EH (cell line): ENCODE measurements at places on chromosomes 3 and 15.

DNA sequence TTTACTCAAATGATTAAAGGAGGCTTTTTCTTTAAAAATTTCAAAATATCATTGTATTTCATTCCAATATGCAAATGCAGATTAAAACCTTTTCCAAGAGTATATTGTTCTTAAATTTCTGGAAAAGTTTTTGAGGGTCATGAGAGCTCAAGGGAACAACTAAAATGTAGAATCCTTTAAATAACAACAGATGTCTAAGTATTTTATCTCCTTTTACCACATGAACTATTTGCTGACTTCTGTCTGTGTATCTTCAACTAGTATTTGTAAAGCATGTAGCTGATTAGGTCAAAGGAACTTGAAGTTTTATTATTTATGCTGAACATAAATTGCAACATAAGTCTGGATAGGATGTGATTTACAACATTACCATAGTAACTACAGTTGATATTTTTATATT lies 402.6 kb downstream of the CNTN6 start:
- no peak for DNase-seq

GRCh38 chr15:82538961-82539690 lies 1.1 kb downstream of the RPS17 start:
- DNase-seq: peak; percentile 34

DNA sequence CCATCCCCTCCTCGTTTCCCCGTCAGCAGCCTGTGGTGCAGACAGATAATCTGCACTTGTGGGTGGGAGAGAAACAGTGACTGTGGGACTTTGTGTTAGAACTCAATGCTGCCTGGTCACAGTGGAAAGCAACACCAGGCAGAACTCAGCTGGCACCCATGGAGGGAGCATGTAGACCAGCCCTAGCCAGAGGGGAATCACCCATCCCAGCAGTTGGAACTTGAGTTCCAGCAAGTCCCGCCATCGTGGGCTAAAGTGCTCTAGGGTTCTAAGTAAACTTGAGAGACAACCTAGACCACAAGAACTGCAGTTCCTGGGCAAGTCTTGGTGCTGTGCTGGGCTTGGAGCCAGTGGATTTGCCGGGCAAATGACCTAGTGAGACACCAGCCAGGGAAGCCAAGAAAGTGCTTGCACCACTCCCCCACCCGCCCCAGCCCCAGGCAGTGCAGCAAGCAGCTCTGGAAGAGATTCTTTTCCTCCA lies 24.4 kb downstream of the ISG20 start:
- DNase-seq: peak; percentile 79

DNA sequence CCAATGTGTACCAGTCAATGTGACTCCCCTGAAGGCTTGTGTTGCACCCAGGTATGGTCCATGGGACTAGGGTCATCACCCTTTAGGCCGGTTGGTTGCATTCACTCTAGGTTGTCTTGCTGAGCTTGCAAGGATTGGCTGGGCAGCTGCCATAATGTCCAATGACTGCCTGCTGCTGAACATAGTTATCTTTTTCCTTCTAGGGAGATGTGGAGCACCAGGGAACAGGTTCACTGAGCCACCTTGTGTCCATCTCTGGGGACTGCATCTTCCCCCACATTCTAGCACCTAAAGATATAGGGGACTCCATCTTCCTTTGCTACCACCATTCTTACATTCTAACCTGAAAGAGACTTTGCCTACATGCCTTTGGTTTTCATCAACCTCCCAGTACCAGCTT lies 580.4 kb upstream of the TBL1XR1 start:
- peak; percentile 68 for DNase-seq

- DNase-seq: peak; percentile 68
Measured at GRCh38 chr15:74420193-74420905, 13.4 kb downstream of the SEMA7A start.

DNA sequence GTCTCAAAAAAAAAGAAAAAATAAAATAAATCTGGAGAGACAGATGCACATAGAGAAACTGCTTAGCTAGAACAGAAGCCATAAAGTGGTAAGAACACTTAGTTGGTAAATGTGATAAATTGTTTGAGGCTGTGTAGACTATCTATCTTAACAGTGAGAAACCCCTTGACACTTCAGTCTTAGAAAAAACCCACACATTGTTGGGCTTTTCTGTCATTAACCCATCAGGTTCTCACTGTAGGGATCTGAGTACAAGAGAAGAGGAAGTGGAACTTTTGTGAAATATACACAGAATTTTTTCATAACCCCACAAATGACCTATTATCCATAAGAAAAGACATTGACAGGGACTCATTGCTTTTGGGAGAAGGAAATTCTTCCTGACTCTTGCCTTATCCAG lies 24.4 kb downstream of the TP63 start:
- no peak for DNase-seq

- DNase-seq: no peak
Measured at GRCh38 chr3:46356276-46356675, 2.4 kb downstream of the CCR2 start.

- DNase-seq: no peak
Measured at GRCh38 chr3:37912052-37912733, 50.5 kb downstream of the CTDSPL start.

DNA sequence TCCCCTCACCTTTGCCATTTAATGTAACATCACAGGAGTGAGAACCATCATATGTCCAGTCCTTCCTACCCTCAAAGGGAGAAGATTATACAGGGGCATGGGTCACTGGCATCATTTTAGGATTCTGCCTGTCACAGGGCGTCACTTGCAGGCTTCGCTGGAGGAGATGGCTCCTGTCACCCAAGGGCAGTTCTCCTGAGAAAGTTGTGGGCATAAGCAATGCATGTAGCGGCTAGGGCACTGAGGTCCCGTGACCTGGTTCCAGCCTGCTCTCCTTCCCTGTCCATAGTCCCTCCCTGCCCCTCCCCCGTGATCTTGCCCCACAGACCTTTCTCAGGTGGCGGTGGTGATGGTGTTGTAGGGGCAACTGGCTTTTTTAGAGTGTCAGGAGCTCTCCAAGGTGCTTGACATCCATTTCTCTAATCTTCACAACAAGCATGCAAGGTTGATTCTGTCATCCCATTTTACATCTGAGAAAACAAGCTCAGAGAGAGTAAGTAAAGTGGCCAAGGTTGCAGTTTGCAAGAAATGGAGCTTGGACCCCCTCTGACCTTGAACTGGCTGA lies 241.5 kb upstream of the CTDSPL start:
- DNase-seq: peak; percentile 2

DNA sequence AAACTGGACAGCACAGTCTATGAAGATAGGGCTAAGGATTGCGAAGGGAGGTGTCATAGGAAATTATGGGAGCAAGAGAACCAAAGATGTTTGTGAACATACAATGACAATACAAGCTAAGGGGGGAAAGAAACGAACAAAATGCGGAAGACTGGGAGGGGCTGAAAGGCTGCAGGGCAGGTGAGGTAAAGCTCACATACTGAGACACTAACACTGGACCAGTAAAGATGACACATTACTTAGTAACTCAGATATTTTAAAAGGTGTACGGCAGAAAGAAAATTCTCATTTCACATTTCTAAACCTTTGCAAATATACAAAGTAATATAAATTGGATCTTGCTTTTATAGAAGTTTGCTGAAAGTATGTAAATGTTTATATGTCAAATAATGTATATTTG lies 10.1 kb downstream of the CLDND1 start:
- DNase-seq: no peak

- DNase-seq: peak; percentile 41
Measured at GRCh38 chr3:188232656-188233055, 78.7 kb downstream of the LPP start.

GRCh38 chr3:31196881-31197364 lies 302.5 kb upstream of the GADL1 start:
- DNase-seq: peak; percentile 85

DNA sequence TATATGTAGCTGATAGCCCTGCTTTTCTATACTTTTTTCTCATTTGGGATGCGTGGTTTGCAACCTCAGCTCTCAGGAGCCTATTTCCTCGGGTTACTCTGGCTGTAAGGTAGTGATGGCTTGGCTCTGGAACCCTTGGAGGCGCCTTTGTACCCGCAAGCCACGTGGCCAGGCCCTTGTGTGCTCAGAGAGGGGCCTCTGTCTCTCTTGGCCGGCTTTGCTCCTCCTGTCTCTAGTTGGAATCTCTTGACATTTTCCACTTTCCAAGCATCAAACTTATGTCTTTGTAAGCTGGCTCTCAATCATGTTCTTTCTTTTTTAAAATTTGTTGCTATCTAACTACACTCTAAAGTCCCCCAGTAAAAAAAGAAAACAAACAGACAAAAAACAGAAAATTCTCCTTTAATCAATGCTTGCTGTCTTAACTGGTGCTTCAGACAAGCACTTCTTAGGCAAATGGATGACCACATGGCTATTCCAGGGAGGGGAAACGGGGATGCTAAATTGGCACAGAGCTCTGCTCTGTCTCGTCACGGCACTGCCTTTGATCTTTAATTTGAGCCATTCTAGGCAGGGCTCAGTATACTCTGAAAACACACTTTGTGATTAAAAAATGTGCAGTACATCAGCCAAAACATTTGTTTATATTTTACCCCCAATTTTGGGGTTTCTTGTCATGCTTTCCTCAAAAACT lies 180.4 kb upstream of the NR2E3 start:
- DNase-seq: no peak

DNA sequence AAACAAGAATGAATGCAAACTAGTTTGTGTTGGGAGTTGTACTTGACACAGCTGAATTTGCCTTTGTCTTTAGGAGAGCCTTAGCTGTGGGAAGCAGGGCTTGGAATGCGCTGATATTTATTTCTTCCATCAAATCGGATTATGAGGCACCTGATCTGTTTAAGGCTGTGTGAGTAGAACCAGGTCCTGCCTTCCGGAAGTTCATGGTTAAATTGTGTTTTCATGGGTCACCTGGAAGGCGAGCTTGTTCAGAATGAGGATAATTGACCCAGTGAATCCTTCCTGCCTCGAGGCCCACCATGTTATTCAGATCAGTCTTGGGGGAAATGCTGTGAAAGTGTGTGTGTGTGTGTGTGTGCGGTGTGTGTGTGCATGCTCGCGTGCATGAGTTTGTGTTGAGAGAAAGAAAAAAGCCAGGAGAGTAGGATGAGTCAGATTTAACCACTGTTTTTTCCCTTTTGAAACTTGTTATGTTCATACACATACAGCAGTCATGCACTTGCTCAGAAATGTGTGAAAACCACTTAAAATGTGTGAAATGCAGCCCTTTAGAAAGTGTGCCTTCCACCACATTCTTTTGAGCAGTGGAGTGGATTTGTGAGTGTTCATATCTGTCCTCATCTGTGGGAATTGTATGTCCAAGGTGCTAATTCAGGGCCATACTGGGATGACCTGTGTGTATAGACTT lies 36.7 kb downstream of the SMAD3 start:
- peak; percentile 68 for DNase-seq

- DNase-seq: no peak
Measured at GRCh38 chr3:8504611-8504973, 3.0 kb downstream of the LMCD1 start.

GRCh38 chr3:150314248-150315004 lies 93.7 kb upstream of the TSC22D2 start:
- DNase-seq: no peak

GRCh38 chr3:94066506-94067500 lies 3.9 kb downstream of the NSUN3 start:
- DNase-seq: peak; percentile 7

- DNase-seq: no peak
Measured at GRCh38 chr15:58522865-58523264, 91.1 kb downstream of the LIPC start.

- no peak for DNase-seq
Measured at GRCh38 chr3:194539498-194539897, 52.7 kb upstream of the ATP13A3 start.

DNA sequence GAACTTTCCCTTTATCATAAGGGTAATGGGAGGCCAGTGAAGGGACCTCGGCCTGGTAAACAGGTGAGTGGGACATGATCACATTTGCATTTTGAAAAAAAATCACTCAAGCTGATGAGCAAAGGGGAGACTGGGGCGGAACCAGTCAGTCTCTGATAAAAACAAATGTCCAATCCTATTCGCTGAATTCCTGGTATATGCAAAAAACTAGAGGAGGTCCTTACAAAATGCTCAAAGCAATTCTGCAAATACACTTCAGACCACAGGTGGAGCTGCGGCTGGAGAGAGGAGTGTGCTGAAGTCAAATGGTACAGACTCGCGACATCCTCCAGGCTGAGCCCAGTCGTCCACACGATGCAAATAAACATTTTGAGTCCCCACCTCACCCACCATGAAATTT lies 166.7 kb downstream of the FOXP1 start:
- DNase-seq: no peak

GRCh38 chr3:177772908-177773557 lies 575.8 kb upstream of the TBL1XR1 start:
- no peak for DNase-seq

DNA sequence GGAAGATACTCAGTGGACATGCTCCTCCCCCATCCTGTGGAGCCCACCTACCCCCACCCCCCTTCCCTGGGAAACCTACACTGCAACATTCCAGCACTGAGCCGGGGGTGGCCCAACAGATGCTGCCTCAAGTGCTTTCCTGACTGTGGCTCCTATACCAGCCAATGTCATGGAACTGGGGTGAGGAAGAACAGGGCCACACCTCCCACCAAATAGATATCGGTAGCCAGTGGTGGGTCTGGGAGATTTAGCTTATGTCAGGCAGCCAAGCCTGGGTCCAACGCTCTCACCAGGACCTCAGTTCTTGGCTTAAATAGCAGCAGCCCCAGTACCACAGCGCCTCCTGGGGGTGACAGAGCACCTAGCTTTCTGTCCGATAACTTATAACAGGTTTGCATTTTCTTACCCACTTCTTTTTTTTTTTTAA lies 30.3 kb downstream of the CDC25A start:
- DNase-seq: peak; percentile 76

- DNase-seq: peak; percentile 69
Measured at GRCh38 chr3:33636125-33636850, 81.8 kb downstream of the CLASP2 start.

DNA sequence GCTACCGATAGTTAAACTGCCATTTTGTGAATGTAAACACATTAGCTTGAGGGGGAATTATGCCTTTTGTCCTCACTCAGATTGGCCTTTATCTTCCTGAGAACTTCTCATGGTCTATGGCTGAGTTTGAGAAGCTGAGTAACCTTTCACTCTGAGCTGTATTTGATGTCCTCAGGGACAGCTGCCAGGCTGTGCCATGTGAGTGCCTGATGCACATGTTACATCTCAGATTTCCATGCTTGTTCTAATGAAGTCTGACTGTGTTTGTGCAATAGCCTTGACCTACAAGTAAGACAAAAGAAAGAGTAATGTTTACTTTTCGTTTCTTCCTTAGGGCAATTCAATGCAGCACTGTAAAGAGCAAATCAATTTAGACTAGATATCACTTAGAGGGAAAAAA lies 44.1 kb upstream of the ARL6 start:
- no peak for DNase-seq
